ENCODE measurements at places on chromosomes 5 and 9.

GRCh38 chr9:76292658-76293057 lies 101.6 kb downstream of the RFK start:
- no peak for DNase-seq

- no peak for DNase-seq
These were observed 5.5 kb downstream of the CCIN start for GRCh38 chr9:36174731-36175130.

- no peak for DNase-seq
These were observed 344.0 kb downstream of the PTPRD start for GRCh38 chr9:10268531-10269485.

- no peak for DNase-seq
These were observed 3.6 kb downstream of the TMEM252 start for GRCh38 chr9:68536876-68537615.

- DNase-seq, result no peak
These were observed 6.5 kb downstream of the PFN3 start for GRCh38 chr5:177393990-177394389.

DNA sequence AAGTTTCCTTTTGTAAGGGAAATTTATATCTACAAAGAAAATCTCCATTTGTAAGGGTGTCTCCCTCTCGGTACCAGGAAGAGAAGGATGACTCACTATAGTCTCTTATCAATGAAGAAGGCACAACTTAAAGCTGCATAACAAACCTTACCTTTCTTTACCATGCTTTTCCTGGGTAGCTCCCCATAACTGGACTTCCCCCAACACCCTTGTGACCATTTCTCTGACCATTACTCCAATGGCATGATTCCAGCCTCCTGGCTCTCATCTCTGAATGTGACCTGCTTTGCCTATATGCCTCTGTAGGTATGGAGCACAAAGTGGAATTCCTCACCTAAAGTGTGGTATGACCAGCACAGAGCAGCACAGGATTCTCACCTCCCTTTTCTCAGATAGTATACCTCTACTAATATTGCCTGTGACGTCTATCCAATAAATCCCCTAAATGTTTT lies 62.8 kb downstream of the GNA14 start:
- no peak for DNase-seq

GRCh38 chr9:71003346-71003745 lies 118.1 kb downstream of the TRPM3 start:
- DNase-seq, result no peak

GRCh38 chr9:120924698-120925534 lies 1.7 kb downstream of the TRAF1 start:
- DNase-seq, result no peak

- DNase-seq, result no peak
These were observed 388.9 kb upstream of the ACTBL2 start for GRCh38 chr5:57871496-57871895.

- no peak for DNase-seq
These were observed 8.5 kb upstream of the INIP start for GRCh38 chr9:112726428-112726827.

DNA sequence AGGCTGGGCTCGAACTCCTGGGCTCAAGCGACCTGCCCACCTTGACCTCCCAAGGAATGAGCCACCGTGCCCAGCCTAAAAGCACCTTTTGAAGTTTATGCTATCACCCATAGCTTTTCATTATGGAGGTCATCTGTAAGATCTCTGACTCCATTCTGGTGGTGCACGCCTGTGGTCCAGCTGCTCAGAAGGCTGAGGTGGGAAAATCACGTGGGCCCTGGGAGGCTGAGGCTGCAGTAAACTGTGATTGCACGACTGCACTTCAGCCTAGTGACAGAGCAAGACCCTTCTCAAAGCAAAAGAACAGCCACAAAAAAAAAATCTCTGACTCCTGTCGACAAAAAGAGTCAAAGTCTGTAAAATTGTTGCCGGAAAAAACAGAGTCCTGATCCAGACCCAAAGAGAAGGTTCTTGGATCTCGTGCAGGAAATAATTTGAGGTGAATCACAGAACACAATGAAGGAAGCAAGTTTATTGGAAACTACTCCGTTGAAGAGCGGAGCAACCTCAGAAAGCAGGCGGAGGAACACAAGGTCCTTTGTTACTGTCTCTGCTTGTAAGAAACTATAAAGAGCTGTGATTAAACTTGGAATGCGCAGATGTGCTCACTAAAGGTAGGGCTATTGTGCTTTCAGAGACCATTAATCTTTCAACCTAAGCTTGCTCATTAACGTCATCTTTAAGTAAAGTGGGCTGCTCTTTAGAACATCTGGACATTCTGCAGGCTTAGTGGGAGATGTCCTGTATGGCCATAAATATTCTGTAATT lies 2.0 kb upstream of the HAUS6 start:
- DNase-seq, result no peak

- DNase-seq, result no peak
These were observed 610.4 kb upstream of the CDH10 start for GRCh38 chr5:25255128-25255527.

- no peak for DNase-seq
These were observed 47.7 kb downstream of the MTMR12 start for GRCh38 chr5:32264957-32265572.

- no peak for DNase-seq
These were observed 155.1 kb upstream of the ZNF462 start for GRCh38 chr9:106707738-106708474.

GRCh38 chr9:15370466-15371447 lies 51.9 kb upstream of the SNAPC3 start:
- DNase-seq, result no peak

- DNase-seq, result no peak
These were observed 30.2 kb downstream of the FOXI1 start for GRCh38 chr5:170135796-170136490.

- DNase-seq, result no peak
These were observed 5.8 kb downstream of the NOXA1 start for GRCh38 chr9:137428841-137429545.

Data from stimulated activated CD8-positive, alpha-beta memory T cell treated with anti-CD3 and anti-CD28 coated beads, Interleukin-12 subunit alpha, Interleukin-12 subunit beta, amount 100 ng/mL, for 1 hour (primary cell).